HT-29 (cell line): ENCODE measurements at places on chromosomes 2 and 18.

DNA sequence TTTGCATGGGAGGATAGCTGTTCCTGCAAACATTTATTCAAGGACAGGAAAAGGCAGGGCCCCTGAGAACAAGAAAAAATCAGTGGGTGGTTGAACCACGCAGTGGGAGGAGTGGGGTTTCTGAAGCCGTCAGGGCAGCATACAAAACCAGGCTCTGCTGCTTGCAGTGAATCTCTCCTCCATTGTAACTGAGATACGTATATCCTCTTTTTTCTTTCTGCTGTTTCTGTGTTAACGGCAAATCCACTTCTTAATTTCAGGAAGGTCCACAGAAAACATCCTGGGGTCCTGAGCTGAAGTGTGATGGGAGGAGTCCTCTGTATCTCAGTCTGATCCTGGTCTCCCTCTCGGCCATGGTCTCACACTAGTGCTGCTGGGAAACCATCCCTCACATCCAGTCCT lies 27.2 kb upstream of the KCNF1 start:
- no peak for DNase-seq

- no peak for DNase-seq
Observed at GRCh38 chr2:198113316-198113715, 308.9 kb downstream of the PLCL1 start.

- DNase-seq = no peak
Observed at GRCh38 chr2:30448866-30449265, 1.8 kb downstream of the LCLAT1 start.

GRCh38 chr2:234960175-234961088 lies 8.6 kb downstream of the SH3BP4 start:
- no peak for DNase-seq

DNA sequence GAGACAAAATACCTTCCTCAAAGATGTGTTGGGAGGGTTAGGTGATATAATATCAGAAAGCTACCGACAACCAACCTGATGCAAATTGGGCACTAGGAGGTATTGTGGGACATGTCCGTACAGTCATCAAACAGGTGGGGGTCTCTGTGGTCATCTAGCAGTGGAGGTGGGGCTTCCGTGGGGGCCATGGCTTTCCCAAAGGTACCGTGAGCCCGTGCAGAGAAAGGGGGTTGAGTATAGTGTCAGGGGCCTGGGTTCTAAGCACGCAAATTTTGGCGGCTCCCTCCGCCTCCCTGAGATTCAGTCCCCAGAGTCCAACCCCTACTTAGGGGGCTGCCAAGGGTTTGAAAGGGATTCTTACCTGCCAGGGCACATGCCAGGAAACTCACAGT lies 32.6 kb downstream of the HJURP start:
- no peak for DNase-seq

DNA sequence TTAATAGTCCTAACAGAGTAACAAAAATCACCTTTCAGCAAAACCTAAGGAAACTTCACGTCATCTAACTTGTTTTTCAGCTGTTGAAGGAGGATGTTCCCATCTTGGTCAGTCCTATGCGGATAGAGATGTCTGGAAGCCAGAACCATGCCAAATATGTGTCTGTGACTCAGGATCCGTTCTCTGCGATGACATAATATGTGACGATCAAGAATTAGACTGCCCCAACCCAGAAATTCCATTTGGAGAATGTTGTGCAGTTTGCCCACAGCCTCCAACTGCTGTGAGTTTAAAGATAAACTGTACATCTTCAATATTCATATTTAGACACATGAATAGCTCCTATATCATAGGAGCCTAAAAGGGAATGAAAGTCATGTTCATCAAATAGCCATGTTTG lies 10.5 kb downstream of the COL3A1 start:
- no peak for DNase-seq

GRCh38 chr2:206876216-206876860 lies 63.0 kb upstream of the CPO start:
- DNase-seq = no peak

DNA sequence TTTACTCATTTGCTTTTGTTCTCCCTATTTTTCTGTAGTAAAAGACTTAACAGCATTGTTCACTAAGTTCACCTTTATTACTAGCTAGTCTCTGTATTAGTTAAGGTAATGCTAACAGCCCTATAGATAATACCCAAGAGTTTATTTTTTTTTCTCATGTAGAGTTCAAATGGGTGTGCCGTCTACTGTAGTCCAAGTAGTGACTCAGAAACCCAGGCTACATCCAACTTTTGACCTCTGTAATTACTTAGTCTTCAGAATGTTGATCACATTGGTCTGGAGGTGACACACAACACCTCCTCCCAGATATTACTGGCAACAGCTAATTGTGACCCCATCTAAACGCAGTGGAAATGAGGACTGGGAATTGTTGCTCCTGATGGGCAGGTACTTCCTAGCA lies 7.7 kb downstream of the COQ10B start:
- no peak for DNase-seq

DNA sequence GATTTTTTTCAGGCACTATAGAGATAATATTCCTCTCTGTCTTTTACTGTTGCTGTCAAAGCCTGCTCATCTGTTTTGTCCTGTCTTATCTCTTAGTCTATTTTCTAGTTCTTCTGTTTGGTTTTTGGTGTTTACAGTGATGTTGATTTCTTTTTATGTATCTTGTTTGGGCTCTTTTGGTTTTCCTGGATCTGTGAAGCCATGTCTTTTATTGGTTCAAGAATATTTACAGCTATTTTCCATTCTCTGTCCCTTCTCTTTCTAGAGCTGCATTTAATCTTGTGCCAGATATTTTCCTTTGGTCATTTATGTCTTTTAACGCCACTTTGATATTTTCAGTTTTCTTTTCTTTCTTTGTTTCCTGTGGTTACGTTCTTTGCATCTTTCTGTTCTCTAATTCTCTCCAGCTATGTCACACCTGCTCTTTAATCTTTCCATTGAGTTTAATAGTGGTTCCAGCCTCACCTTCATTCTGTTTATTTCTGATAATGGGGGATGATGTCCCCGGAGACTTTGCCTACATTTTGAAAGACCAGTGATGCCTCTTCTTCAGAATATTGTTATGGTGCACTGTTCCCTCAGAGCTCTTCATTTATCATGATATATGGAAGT lies 32.0 kb downstream of the SMCHD1 start:
- no peak for DNase-seq

DNA sequence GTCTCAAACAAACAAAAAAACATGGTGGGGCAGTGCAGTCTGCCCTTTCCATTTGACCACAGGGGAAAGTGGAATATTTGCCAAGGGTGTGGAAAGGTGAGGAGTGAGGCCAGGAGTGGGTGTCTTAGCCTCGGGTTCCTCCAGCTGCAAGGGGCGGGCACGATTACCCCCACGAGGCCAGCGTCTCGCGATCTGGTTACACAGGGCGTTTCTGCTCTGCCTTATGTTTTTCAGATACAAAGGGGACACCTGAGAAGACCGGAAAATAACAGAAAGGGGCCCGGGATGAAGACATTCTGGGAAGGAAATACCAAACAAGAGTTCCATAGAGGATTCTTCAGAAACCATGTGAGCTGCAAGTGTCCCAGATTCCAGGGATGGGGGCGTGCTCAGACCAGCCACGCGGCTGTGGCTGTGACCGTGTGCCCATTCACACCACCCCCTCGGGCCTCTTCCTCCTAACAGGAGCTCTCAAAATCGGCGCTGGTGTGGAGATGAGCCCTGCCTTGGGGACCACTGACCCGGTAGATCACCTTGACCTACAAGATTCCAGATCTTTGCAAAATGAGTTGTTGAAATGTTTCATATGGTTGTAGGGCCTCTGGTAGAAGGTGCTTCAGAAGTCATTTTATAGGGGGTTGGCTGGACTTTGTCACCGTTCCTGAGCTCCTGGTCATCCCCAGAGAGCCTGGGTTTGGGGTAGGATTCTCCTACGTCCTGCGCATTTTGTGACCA lies 34.2 kb downstream of the FAM178B start:
- DNase-seq = no peak

GRCh38 chr18:45916302-45916701 lies 50.8 kb downstream of the EPG5 start:
- DNase-seq = peak; percentile 32

- DNase-seq = no peak
Observed at GRCh38 chr2:44086629-44087028, 82.0 kb upstream of the PPM1B start.

GRCh38 chr2:222296911-222297599 lies 1.7 kb downstream of the PAX3 start:
- DNase-seq = no peak

DNA sequence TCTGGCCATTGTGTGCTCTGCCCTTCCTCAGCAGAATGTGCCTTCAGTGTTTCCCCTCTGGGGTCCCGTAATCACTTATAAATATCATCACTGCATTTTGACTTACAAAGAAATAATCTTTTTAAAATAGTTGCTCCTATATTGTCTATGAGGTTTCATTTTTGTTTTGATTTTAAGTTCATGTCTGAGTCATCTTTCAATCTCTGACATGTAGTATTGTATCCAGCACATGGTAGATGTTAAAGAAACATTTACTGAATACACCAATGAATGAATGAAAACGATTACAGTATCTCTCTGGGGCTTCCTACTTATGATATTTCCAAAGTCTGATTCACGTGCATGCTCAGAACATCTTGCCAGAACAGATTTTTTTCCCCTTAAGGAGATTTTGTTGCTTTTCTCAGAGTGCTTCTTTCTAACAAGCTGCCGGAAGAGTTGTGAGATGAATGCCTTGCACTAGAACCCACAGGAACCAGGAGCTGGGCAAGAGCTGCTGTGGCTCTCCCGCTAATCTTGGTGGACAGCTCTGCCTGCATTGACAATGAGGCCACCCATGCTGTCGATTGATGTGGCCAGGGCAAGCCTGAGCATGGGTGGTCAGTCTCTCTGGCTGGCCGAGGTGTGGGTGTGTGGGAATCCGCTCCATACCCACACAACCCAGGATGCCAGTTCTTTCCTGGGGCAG lies 199.4 kb downstream of the CYRIA start:
- no peak for DNase-seq

DNA sequence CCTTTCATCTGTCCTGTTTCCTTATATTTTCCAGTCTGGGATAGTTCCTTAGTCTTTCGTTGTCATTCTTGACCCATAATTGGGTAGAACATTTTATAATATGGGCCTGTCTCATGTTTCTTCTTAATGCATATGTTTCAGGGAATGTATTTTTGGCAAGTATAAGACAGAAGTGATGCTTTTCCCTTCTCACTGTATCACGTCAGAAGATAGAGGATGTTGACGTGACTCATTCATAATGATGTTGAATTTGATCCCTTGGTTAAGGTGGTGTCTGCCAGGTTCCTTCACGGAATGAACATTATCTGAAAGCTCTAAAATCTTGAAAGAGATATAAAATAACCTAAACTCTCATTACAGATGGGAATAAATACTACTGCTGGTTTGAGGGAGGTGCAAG lies 18.8 kb downstream of the CDH7 start:
- DNase-seq = no peak

DNA sequence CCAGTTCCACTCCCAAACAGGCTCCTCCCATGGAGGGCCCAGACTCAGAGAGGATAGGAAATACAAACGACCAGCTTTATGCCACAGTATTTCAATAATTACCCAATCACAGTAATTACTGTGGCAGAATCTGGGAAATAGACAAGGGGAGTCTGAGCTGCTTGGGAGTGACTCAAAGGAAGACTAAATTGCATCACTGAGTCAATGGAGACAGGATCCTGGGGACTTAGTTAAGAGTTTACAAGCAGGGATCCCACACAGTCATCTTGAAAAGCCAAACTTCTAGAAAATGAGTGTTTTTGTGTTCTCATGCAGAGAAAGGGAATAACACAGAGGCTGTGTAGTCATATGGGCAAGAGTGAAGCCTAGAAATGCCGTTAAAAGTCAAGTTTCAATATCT lies 1142.1 kb downstream of the CNTNAP5 start:
- no peak for DNase-seq

DNA sequence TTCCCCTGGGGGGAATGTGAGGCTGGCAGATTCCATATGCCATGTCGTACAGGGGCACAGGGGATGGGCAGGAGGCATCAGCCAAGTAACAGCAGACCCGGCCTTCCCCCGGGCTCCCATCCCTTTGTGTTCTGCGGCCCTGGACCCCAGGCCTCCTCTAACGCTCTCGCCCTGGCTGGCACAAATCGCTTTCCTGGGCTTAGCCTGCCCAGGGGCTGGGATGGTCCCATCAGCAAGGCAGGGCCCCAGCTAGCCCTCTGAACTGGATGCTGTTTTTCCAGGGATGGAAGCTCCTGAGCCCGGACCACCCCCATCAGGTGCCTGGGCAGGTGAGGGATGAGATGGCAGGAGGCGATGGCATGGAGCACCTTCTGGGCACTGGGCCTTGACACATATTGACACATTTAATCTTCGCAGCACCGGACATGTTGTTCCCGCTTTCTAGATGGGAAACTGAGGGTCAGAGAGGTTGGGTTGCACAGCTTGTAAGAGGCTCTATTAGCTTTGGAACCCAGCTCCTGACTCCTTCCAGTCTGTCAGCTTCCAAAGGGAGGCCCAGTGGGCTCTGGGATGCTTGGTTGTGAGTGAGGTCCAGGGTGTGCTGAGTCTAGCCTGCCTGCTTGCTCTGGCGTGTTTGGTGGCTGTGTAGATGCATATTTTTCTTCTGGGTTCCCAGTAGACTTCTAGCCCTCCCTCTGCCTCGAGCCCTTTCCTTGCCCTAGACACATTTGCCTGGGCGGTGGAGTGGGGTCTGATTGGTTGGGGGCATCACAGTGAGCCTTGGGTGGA lies 40.3 kb downstream of the GLI2 start:
- DNase-seq = no peak

GRCh38 chr18:36412778-36413177 lies 115.3 kb downstream of the FHOD3 start:
- peak; percentile 7 for DNase-seq

GRCh38 chr2:120472891-120473309 lies 127.0 kb downstream of the INHBB start:
- DNase-seq = no peak

DNA sequence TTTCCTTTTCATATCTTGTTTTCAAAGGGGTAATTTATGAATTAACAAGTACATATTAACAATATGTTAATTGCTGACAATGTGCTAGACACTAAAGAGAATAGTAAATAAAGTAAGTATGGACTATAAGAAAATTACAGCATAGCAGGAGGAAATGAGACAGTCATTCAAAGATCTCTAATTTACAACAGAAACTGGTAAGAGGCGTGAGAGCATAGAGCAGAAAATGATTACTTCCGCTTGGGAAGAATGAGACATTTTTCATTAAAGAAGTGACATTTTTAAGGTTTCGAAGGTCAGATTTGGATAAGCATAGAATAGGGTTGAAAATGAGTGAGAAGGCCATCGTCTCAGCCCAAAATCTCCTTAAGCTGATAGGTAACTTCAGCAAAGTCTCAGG lies 184.4 kb upstream of the SESTD1 start:
- no peak for DNase-seq

GRCh38 chr2:64863097-64863820 lies 125.9 kb upstream of the SLC1A4 start:
- DNase-seq = no peak

- no peak for DNase-seq
Observed at GRCh38 chr2:220877897-220878296, 694.2 kb downstream of the EPHA4 start.

GRCh38 chr2:85861180-85861579 lies 27.6 kb downstream of the ST3GAL5 start:
- no peak for DNase-seq

- peak; percentile 62 for DNase-seq
Observed at GRCh38 chr18:12679183-12679786, 21.4 kb upstream of the SPIRE1 start.
